CD4-positive, CD25-positive, alpha-beta regulatory T cell (primary cell): ENCODE measurements at places on chromosomes 11 and 22.

DNA sequence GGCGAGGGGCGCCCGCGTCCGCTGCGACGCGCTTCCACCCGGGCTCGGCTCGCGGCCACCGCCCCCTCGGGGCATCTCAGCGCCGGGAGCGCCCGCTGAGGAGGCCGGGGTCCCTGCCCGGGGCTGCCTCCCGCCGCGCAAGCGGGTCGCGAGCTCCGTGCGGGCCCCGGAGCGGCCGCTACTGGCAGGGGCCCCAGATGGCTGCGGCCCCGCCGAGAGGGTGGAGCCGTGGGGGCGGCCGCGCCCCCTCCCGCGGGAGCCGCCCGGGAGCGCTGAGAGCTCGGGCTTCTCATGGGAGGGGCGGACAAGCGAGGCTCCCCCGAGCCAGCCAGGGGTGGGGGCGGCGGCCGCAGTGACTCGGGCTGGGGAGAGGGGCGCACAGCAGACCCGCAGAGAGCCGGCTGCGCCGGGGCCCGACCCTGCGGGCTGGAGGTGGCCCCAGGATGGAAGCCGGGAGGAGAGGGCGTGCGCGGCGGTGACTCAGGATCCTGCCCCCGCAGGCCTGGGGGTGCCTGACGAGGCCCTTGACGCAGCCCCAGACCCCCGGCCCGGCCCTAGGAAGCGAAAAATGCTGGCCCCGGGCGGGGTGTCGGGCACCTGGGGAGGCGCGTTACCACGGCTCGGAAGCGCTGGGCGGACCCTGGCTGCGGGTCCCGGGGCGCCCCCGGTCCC is 603 bp upstream of the ZFTA start:
- peaks cover 5% of the 10 kb centered on the region for H3K27me3 ChIP-seq
- H3K4me3 ChIP-seq = no peak overlapping the region
- H3K36me3 ChIP-seq = no peaks in the 10 kb centered on the region
- H3K27ac ChIP-seq = no peak overlapping the region

- peak overlapping the region; percentile 97 for H3K27ac ChIP-seq
- H3K4me1 ChIP-seq = peaks cover 99% of the 10 kb centered on the region
- no peaks in the 10 kb centered on the region for H3K27me3 ChIP-seq
- DNase-seq = no peak
- H3K36me3 ChIP-seq = peaks cover 97% of the 10 kb centered on the region
- H3K4me3 ChIP-seq = peak overlapping the region; percentile 76
Measured at GRCh38 chr11:128483211-128483788, 104.1 kb downstream of the ETS1 start.

GRCh38 chr11:127966821-127967220 is 620.5 kb downstream of the ETS1 start:
- H3K4me3 ChIP-seq = no peak overlapping the region
- DNase-seq = no peak
- H3K36me3 ChIP-seq = no peaks in the 10 kb centered on the region
- peaks cover 11% of the 10 kb centered on the region for H3K27me3 ChIP-seq

DNA sequence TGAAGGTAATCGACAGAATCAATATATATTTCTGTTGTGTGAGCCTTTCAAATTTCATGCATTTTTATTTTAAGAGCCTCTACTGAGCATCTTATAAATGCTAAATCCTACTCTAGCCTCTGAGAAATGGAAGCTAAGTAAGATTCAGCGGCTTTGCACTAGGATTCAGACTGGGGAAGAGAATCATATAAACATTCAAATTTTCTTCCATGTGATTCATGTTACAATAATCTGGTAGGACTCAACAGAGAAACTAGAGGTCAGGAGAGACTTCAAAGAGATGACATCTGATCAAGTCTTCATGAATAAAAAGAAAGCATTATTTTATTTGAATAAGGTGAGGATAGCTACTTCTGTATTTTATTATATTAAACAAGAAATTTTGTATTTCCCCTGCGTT is 538.9 kb downstream of the DLG2 start:
- no peaks in the 10 kb centered on the region for H3K27me3 ChIP-seq
- DNase-seq = no peak
- no peaks in the 10 kb centered on the region for H3K4me1 ChIP-seq
- H3K36me3 ChIP-seq = no peaks in the 10 kb centered on the region
- no peak overlapping the region for H3K4me3 ChIP-seq

DNA sequence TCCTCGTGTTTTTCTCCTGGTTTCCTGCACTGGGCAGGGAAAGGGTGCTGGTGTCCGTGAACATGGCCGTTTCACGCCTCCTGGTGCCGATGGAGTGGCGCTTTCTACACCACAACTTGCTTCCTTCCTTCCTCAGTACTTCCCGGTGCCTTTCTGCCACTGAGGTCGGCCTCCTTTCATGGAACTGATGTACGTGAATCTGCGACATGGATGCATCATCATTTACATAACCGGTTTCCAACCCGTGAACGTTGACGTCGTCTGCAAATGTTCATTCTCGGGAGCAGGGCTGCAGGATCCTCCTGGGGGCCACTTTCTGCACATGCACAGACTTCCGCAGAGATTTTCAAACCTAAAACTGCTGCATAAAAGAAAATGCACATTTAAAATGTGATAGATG is 474.4 kb downstream of the BRD1 start:
- H3K4me1 ChIP-seq = no peaks in the 10 kb centered on the region
- peaks cover 3% of the 10 kb centered on the region for H3K27me3 ChIP-seq
- no peak overlapping the region for H3K27ac ChIP-seq
- no peaks in the 10 kb centered on the region for H3K36me3 ChIP-seq

GRCh38 chr11:16778876-16779275 is 40.4 kb downstream of the C11orf58 start:
- no peak overlapping the region for H3K27ac ChIP-seq
- H3K4me3 ChIP-seq = no peak overlapping the region
- DNase-seq = no peak
- no peaks in the 10 kb centered on the region for H3K36me3 ChIP-seq
- H3K4me1 ChIP-seq = no peaks in the 10 kb centered on the region

GRCh38 chr22:42388130-42388797 is 43.9 kb downstream of the NFAM1 start:
- H3K27ac ChIP-seq = no peak overlapping the region
- no peaks in the 10 kb centered on the region for H3K27me3 ChIP-seq
- no peak overlapping the region for H3K4me3 ChIP-seq
- H3K36me3 ChIP-seq = no peaks in the 10 kb centered on the region
- H3K4me1 ChIP-seq = no peaks in the 10 kb centered on the region

DNA sequence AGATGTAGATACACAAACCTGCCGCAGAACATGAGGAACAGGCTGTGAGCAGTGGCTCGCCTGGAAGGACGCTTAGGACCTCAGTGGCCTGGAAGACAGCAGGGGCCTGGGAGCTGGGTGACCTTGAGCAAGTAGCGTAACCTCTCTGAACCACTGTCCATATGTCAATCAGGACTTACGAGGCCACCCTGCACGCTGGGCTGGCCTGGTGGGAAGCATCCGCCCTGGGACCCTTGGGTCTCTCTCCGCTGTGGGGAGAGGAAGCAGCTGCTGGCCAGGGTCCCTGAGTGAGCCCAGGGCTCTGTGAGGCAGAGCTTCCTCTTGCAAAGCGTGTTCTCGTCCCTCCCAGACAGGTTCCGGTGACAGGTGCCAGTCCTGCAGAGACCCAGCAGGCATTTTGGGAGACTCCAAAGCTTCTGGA is 14.0 kb upstream of the EHD1 start:
- H3K4me1 ChIP-seq = peaks cover 16% of the 10 kb centered on the region
- H3K4me3 ChIP-seq = no peak overlapping the region
- peaks cover 5% of the 10 kb centered on the region for H3K36me3 ChIP-seq

DNA sequence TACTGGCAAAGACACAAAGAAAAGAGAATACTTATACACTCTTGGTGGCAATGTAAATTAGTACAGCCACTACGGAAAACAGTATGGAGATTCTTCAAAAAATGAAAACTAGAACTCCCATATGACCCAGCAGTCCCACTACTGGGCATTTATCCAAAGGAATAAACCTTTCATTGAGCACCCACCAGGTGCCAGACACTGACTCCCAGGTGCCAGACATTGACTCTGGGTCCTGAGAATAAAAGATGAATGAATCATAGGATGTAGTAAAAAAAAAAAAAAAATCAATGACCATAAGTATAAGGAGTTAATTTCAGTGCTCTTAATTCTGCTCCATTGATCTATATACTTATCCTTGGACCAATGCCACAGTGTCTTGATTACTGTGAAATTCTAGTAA is 28.2 kb downstream of the HEPHL1 start:
- no peaks in the 10 kb centered on the region for H3K4me1 ChIP-seq
- H3K27ac ChIP-seq = no peak overlapping the region
- H3K27me3 ChIP-seq = no peaks in the 10 kb centered on the region
- H3K36me3 ChIP-seq = no peaks in the 10 kb centered on the region
- DNase-seq = no peak
- no peak overlapping the region for H3K4me3 ChIP-seq

- DNase-seq = no peak
- H3K36me3 ChIP-seq = no peaks in the 10 kb centered on the region
- no peak overlapping the region for H3K4me3 ChIP-seq
- H3K4me1 ChIP-seq = no peaks in the 10 kb centered on the region
- H3K27me3 ChIP-seq = no peaks in the 10 kb centered on the region
Measured at GRCh38 chr11:19419021-19419750, 178.4 kb upstream of the E2F8 start.

- no peak overlapping the region for H3K4me3 ChIP-seq
- DNase-seq = no peak
- no peaks in the 10 kb centered on the region for H3K27me3 ChIP-seq
- H3K27ac ChIP-seq = no peak overlapping the region
- H3K36me3 ChIP-seq = no peaks in the 10 kb centered on the region
Measured at GRCh38 chr11:13043912-13044628, 35.0 kb downstream of the RASSF10 start.

DNA sequence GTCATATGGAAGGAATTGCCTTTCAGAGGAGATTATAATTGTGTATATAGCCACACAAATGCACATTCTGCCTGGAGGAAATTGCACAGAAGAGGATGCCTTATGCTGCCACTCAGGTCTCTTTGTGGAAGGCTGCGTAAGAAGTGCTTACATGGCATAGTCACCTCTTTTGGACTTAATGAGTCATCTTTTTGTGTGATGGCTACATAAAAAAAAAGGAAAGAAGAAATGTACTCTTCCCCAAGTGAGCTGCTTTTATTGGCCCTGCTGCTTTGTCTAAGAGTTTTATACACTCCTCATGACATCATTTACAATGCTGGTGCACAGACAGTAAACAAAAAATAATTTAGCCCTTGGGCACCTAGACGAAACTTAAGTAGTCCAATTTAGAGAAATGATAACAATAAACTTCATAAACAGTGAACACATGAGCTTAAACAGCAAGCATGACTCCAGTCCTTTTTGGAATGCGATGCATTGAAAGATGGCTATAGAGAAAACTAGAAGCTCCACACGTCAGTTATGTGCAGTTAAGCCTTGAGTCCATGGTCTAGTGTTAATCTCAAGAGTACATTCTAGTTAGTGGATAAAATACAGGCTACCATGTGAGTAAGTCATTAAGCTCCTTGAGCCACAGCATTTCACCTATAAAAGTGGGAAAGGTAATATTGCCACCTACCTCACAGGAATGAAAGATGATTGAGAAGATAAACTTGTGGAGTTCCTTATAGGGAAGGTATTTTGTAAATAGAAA is 12.0 kb downstream of the CSTPP1 start:
- H3K27me3 ChIP-seq = no peaks in the 10 kb centered on the region
- no peak for DNase-seq
- peaks cover 4% of the 10 kb centered on the region for H3K4me1 ChIP-seq
- no peaks in the 10 kb centered on the region for H3K36me3 ChIP-seq

DNA sequence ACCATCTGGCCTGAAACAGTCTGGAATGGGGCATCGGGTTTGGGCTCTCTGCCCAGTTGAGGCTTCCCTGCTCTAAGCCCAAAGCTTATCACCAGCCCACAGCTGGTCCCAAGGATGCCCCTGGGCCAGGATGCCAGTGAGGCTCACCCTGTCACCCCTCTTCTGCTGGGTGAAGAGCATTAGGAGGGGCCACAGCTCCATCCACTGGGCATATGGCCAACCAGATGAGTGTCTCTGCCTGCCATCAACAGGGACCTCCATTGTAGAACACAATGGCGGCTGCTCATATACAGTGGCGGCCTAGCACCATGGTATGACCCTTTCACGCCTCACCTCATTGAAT is 5.6 kb downstream of the CHST1 start:
- H3K4me1 ChIP-seq = peaks cover 16% of the 10 kb centered on the region
- no peak overlapping the region for H3K27ac ChIP-seq
- H3K27me3 ChIP-seq = no peaks in the 10 kb centered on the region
- no peaks in the 10 kb centered on the region for H3K36me3 ChIP-seq
- no peak for DNase-seq
- no peak overlapping the region for H3K4me3 ChIP-seq

- no peaks in the 10 kb centered on the region for H3K4me1 ChIP-seq
- H3K27me3 ChIP-seq = no peaks in the 10 kb centered on the region
- H3K27ac ChIP-seq = no peak overlapping the region
- DNase-seq = no peak
Measured at GRCh38 chr11:69884751-69885150, 65.5 kb upstream of the FGF3 start.

DNA sequence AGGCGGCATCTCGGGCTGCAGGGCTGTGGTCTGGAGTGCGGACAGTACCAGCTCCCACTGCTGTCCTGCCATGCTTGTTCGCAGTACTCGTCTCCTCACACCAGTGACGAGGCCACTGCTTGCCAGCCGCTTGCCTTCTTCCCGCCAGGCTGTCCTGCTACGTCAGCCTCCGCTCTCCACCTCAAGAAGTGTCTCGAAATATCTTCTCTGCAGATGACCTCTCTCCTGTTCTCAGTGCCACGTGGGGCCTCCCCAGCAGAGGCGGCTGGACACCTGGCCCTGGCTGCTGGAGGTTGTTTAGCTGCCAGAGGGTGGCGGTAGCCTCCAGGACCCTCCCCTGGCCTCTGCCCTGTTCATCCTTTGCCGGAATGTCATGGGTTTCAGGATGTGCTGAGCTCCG is 3.1 kb upstream of the CCDC188 start:
- H3K27ac ChIP-seq = no peak overlapping the region
- H3K4me3 ChIP-seq = no peak overlapping the region
- H3K36me3 ChIP-seq = no peaks in the 10 kb centered on the region
- H3K27me3 ChIP-seq = no peaks in the 10 kb centered on the region

GRCh38 chr22:19981961-19982920 is 34.4 kb downstream of the ARVCF start:
- H3K36me3 ChIP-seq = no peaks in the 10 kb centered on the region
- H3K4me1 ChIP-seq = peaks cover 11% of the 10 kb centered on the region
- H3K27me3 ChIP-seq = no peaks in the 10 kb centered on the region
- DNase-seq = no peak

GRCh38 chr11:108222574-108223347 is at the start of the genes ATM and NPAT:
TSS of gene ATM (plus strand) at chr11:108223067. CDS start at chr11:108227625, 4,558 bp downstream.
TSS of gene NPAT (minus strand) at chr11:108222638. CDS start at chr11:108222536, 102 bp downstream.
- H3K27me3 ChIP-seq = no peaks in the 10 kb centered on the region
- peak within 1 kb of the TSS; percentile 99 for H3K4me3 ChIP-seq

DNA sequence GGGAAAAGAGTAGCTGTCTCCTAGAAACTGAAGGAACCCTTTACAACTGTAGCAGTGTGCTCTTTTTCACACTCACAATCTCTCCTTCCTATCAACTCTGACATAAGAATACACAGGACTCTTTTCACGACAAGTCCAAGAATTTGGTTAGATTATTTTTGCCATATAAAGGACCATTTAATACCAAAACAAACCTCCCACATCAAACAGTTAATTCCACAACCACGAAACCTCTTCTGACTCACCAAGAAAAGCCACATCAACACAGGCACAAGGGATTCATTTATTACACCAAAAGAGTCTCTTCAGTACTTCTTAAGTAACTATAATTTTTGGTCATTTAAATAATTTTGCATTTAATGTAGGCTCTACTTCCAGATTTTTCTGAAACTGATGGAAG is 222.6 kb upstream of the PITPNB start:
- H3K27me3 ChIP-seq = peaks cover 4% of the 10 kb centered on the region
- DNase-seq = no peak
- no peak overlapping the region for H3K4me3 ChIP-seq
- H3K27ac ChIP-seq = no peak overlapping the region
- no peaks in the 10 kb centered on the region for H3K4me1 ChIP-seq
